ENCODE measurements at places on chromosomes 5 and 9.
A peak's percentile ranks its signal among the peaks of the same experiment; 100 is the strongest.

GRCh38 chr5:83576341-83576740 lies 104.8 kb downstream of the VCAN start:
- H3K27ac ChIP-seq = no peak overlapping the region
- H3K27me3 ChIP-seq = no peaks in the 10 kb centered on the region
- no peak for DNase-seq
- no peak overlapping the region for H3K4me3 ChIP-seq
- H3K4me1 ChIP-seq = no peaks in the 10 kb centered on the region
- peaks cover 11% of the 10 kb centered on the region for H3K36me3 ChIP-seq

GRCh38 chr5:169945831-169946261 lies 34.4 kb downstream of the INSYN2B start:
- no peak overlapping the region for H3K4me3 ChIP-seq
- peak; percentile 44 for DNase-seq
- no peak overlapping the region for H3K27ac ChIP-seq
- no peaks in the 10 kb centered on the region for H3K27me3 ChIP-seq

- H3K36me3 ChIP-seq = peaks cover 4% of the 10 kb centered on the region
- no peak overlapping the region for H3K4me3 ChIP-seq
- peaks cover 6% of the 10 kb centered on the region for H3K4me1 ChIP-seq
- no peak for DNase-seq
- no peak overlapping the region for H3K27ac ChIP-seq
Measured at GRCh38 chr9:87622923-87623322, 103.0 kb upstream of the CTSL start.

- H3K27ac ChIP-seq = no peak overlapping the region
- H3K27me3 ChIP-seq = no peaks in the 10 kb centered on the region
- H3K4me1 ChIP-seq = no peaks in the 10 kb centered on the region
- H3K4me3 ChIP-seq = no peak overlapping the region
Measured at GRCh38 chr5:119694284-119694683, 64.9 kb downstream of the FAM170A start.

- no peaks in the 10 kb centered on the region for H3K27me3 ChIP-seq
- H3K36me3 ChIP-seq = no peaks in the 10 kb centered on the region
- H3K27ac ChIP-seq = no peak overlapping the region
Measured at GRCh38 chr5:21398511-21398910, 1410.5 kb upstream of the CDH18 start.

GRCh38 chr5:8386719-8387288 lies 517.9 kb downstream of the MTRR start:
- no peaks in the 10 kb centered on the region for H3K27me3 ChIP-seq
- no peak for DNase-seq
- no peaks in the 10 kb centered on the region for H3K36me3 ChIP-seq
- no peaks in the 10 kb centered on the region for H3K4me1 ChIP-seq

DNA sequence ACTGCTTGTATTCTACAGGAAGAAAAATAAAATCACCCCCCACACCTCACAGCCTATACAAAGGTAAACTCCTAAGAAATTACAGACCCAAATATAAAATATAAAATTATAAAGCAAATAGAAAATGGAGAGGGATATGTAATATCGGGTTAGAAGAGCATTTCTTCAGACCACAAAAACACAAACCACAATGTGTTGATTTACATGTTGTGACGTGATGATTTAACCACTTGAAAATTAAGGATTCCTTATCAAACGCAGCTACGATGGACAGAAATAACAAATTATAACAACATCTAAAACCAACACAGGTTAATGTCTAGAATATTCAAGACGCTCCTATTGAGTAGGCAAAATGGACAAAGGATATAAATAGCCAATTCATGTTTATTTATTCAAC lies 26.3 kb downstream of the SSBP2 start:
- DNase-seq = no peak
- H3K4me1 ChIP-seq = no peaks in the 10 kb centered on the region
- no peak overlapping the region for H3K27ac ChIP-seq
- no peak overlapping the region for H3K4me3 ChIP-seq
- H3K27me3 ChIP-seq = no peaks in the 10 kb centered on the region

DNA sequence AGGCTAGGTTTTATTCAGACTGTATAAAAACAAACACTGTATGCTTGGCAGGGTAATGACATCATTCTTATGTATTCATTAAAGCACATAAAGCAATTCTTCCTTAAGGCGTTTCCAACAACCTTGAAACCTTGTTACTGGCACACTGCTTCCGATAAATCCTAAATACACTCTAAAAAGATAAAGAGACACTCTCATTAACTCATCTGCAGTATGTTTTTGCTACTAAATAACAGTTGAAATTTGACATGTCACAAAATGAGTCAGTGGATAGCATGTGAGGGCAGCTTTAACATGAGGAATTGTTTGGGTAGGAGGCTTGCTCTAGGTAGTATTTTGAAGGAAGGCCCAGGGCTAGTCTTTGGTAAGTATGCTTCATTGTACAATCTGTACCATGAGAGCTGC lies 13.7 kb downstream of the YIPF5 start:
- H3K4me1 ChIP-seq = no peaks in the 10 kb centered on the region
- no peak for DNase-seq
- no peaks in the 10 kb centered on the region for H3K27me3 ChIP-seq
- no peak overlapping the region for H3K27ac ChIP-seq

DNA sequence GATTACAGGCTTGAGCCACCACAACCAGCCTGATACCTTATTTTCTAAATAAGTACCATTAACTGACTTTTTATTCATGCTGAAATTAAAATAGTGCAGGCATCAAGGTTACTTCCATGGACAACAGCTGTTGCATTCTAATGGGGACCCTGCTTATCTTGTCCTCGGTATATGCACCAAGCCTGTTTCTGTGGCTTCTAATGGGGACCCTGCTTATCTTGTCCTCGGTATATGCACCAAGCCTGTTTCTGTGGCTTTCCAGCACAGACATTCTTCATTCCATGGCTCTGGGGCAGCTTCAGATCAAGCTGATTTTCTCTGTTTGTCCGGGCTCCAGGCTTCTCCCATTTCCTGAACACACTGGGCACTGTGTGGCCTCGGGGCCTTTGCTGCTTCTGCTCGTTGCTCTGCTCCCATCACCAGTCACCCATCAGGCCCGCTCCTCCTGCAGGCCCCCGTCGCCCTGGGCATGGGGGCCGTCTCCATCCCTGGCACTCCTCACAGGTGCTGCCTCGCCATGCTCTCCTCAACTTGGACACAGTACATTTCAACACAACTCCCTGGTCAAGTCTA lies 30.7 kb downstream of the ZNF354A start:
- no peaks in the 10 kb centered on the region for H3K4me1 ChIP-seq
- H3K27ac ChIP-seq = no peak overlapping the region
- no peak overlapping the region for H3K4me3 ChIP-seq
- no peaks in the 10 kb centered on the region for H3K36me3 ChIP-seq
- H3K27me3 ChIP-seq = no peaks in the 10 kb centered on the region

DNA sequence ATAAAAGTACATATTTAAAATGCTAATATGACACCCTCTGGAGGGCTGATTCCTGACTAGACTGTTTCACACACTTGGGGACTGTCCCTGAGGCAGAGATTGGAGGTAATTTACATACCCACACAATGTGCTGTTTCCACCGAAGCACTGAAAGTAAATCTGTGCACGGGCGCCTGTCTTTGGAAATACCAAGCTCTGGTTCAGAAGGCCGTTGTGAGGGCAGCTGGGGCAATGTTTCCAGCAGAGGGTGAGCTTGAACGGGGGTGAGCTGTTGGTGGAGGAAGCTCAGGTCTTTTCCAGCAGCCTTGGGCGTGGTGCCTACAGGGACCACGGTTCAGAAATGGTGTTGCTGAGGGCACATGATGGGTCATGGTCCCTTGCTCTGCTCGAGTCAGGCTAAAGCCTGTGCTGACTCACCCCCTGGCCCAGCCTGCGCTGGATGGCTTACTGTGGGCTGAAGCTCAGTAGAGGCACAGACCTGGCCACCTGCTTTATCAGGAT lies 25.8 kb upstream of the HMCN2 start:
- H3K4me1 ChIP-seq = peaks cover 7% of the 10 kb centered on the region
- no peaks in the 10 kb centered on the region for H3K36me3 ChIP-seq
- no peak overlapping the region for H3K27ac ChIP-seq
- DNase-seq = peak; percentile 31
- H3K4me3 ChIP-seq = no peak overlapping the region
- no peaks in the 10 kb centered on the region for H3K27me3 ChIP-seq

- no peaks in the 10 kb centered on the region for H3K4me1 ChIP-seq
- H3K4me3 ChIP-seq = no peak overlapping the region
- no peak for DNase-seq
- no peak overlapping the region for H3K27ac ChIP-seq
Measured at GRCh38 chr9:98720402-98720801, 11.7 kb upstream of the GABBR2 start.

DNA sequence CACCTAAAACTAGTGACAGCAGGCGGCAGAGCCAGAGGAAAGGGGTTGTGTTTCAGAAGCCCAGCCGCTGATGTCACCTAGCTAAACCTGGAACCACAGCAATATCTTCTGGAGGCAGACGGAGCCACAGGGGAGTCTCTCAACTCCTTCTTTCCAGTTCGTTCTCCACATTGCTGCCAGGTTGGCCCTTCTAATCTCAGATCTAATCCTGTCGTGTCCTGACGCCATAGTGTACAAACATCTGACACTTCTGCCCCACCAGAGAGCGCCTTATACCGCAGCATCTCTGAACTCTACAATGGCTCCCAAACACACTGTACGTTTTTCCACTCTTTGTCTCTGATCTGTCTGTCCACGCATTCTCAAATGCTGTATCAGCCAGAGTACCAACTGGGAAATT lies 240.0 kb downstream of the SMARCA2 start:
- H3K27me3 ChIP-seq = no peaks in the 10 kb centered on the region
- H3K27ac ChIP-seq = no peak overlapping the region
- H3K4me3 ChIP-seq = no peak overlapping the region
- no peak for DNase-seq

GRCh38 chr5:17216974-17217492 lies 398 bp upstream of the BASP1 start:
- no peaks in the 10 kb centered on the region for H3K36me3 ChIP-seq
- no peaks in the 10 kb centered on the region for H3K27me3 ChIP-seq
- H3K4me3 ChIP-seq = no peak overlapping the region
- H3K27ac ChIP-seq = no peak overlapping the region

DNA sequence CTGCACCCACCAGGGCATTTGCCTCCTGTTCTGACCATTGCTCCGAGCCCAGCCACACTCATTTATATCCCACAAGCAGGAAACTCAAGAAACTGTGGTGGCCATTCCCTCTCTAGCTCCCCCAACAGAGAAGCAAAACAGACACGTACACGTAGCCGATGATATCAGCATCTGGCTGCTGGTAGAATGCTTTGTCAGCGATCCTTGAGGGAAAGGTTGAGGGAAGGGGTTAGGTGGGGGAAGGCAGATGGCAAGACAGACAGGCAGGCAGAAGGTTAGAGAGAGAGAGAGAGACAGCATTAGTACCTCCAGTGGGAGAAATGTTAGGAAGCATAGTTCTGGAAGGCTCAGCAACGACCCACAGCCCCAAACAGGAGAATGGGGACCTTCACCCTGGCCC lies 7.8 kb downstream of the HIGD2A start:
- no peaks in the 10 kb centered on the region for H3K27me3 ChIP-seq
- H3K36me3 ChIP-seq = peaks cover 23% of the 10 kb centered on the region
- no peak overlapping the region for H3K27ac ChIP-seq
- no peak overlapping the region for H3K4me3 ChIP-seq

- no peak overlapping the region for H3K27ac ChIP-seq
- no peaks in the 10 kb centered on the region for H3K36me3 ChIP-seq
- H3K4me1 ChIP-seq = no peaks in the 10 kb centered on the region
- no peak overlapping the region for H3K4me3 ChIP-seq
Measured at GRCh38 chr5:163874431-163874830, 369.0 kb downstream of the MAT2B start.

- H3K4me3 ChIP-seq = no peak overlapping the region
- H3K4me1 ChIP-seq = no peaks in the 10 kb centered on the region
- H3K27me3 ChIP-seq = no peaks in the 10 kb centered on the region
- no peak overlapping the region for H3K27ac ChIP-seq
- no peak for DNase-seq
- H3K36me3 ChIP-seq = no peaks in the 10 kb centered on the region
Measured at GRCh38 chr9:6938873-6939272, 181.1 kb downstream of the KDM4C start.

DNA sequence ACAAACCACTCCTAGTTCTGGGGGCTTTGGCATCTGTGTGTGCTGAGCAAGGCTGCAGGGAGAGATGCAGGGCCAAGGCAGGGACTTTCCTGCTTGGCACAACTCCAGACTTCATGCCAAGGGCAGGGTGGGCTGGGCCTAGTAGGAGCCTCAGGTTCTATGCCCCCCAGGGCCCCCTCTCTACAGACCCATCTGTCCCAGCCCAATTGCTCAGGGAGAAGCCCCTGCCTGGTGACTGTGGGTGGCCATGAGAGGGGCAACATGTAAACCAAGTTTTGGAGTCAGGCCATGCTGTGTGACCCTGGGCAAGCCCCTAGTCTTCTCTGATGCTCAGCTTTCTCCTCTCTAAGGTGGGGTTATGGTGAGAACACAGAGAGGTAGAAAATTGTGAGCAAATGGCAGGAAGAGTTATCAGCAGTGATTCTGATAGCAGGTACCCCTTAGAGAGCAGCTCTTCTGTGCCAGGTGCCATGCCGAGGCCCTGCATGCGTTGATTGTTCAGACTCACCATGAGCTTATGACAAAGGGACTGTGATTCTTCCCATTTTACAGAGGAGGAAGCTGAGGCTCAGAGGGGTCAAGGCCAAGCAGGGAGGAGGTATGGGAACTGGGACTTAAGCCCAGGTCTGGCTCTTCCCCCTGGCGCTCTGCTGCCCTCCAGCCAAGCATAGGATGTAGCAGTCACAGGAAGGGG lies 5.2 kb downstream of the OLFML2A start:
- no peak overlapping the region for H3K4me3 ChIP-seq
- peaks cover 3% of the 10 kb centered on the region for H3K4me1 ChIP-seq
- no peaks in the 10 kb centered on the region for H3K36me3 ChIP-seq
- no peaks in the 10 kb centered on the region for H3K27me3 ChIP-seq
- no peak overlapping the region for H3K27ac ChIP-seq

DNA sequence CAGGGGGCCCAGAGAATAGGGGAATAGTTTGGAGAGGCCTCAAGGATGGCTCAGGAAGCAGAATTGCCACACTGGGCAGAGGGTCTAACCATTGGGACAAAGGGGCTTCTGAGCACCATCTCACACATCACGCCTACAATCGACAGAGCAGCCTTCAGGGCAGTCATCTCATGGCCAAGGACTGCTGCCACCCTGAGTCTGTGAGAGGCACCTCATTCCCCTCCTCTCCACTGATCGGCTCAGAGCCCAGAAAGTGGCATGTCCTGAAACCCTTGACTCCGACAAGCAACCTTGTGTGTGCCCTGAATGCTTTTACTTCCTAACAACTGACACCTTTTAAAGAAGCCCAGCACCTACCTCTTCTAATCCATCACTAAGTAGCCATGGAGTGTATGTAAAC lies 128.9 kb upstream of the PTPN3 start:
- H3K27ac ChIP-seq = no peak overlapping the region
- no peaks in the 10 kb centered on the region for H3K4me1 ChIP-seq
- no peaks in the 10 kb centered on the region for H3K27me3 ChIP-seq
- H3K4me3 ChIP-seq = no peak overlapping the region
- H3K36me3 ChIP-seq = no peaks in the 10 kb centered on the region

GRCh38 chr5:168939156-168939800 lies 360.1 kb upstream of the PANK3 start:
- no peaks in the 10 kb centered on the region for H3K36me3 ChIP-seq
- DNase-seq = no peak
- no peak overlapping the region for H3K4me3 ChIP-seq
- no peak overlapping the region for H3K27ac ChIP-seq
